ENCODE measurements at places on chromosomes 2 and 18.

DNA sequence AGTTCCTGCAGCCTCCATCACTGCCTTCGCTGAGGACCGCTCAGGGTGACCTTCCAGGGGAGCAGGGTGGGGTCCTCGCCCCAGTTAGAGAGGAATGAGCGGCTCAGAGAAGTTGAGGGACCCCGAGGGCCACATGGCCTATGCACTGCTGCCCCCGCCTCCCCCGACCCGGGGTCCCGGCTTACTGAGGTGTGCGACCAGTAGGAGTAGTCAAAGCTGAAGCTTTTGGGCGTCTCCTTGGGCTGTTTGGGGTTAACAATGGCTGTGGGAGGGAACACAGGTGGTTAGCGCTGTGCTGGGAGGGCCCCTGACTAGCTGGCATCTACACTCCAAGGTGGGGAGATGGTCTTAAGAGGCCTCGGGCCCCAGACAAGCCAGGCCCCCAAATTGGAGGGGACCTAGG lies 31.0 kb downstream of the KIF1A start:
- no peak for DNase-seq

DNA sequence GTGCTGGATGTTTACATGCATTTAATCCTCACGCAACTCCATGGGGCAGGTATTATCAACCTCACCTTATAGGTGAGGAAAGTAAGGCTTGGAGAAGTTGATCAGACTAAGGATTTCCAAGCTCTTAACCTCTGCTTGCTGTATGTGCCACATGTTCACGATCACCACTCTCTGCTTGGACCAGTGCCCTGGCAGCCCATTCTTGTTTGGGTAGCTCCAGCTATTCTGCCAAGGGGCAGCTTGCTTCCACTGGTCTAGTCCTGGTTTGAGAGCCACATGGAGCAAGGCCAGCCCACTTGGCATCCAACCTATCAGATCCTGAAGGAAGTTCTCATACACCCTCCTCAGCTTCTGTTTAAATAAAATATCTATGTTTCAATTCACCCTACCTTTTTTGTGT lies 14.3 kb downstream of the PLB1 start:
- DNase-seq: no peak

- DNase-seq: no peak
Observed at GRCh38 chr2:160373263-160373662, 120.3 kb downstream of the RBMS1 start.

DNA sequence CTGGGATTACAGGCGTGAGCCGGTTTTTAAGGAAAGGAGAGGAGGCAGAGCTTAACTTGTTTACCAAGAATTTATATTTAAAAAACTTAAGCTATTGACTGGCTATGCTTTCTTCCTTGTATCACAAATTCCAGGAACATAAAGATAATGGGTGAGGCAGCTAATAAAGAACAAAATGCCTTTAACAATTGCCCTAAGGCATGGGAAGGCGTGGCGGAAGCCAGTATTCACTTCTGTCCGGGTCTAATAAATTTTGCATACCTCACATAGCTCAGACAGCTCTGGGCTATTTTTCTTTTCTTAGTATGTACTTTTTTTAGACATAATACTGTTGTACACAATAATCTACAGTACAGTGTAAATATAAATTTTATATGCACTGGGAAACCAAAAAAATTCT lies 1.0 kb upstream of the LDAH start:
- no peak for DNase-seq
